ENCODE measurements at places on chromosomes 16 and 17. TPM values are rescaled to one million over a fixed set of nuclear protein-coding genes. Genes with fewer than 3 reads are reported as not detected.

DNA sequence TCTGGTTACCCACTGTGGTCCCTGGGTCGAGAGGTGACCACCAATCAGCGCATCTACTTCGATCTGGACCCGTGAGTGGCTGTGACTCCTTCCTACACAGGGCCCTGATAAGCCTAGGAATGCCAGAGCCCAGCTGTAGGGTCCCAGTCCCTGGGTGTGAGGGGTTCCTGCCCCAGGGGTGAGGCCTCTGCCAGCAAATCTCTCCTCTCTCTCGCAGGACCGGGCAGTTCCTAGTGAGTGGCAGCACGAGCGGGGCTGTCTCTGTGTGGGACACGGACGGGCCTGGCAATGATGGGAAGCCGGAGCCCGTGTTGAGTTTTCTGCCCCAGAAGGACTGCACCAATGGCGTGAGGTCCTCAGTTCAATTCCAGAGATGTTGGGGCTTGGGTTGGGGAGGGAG lies 2.2 kb upstream of the EFNB3 start:
- DNase-seq: no peak

RAD51C gene
- 10.0 TPM for total RNA-seq

- no peak for DNase-seq
Observed at GRCh38 chr17:50533720-50534148, 1.2 kb downstream of the EPN3 start.

DNA sequence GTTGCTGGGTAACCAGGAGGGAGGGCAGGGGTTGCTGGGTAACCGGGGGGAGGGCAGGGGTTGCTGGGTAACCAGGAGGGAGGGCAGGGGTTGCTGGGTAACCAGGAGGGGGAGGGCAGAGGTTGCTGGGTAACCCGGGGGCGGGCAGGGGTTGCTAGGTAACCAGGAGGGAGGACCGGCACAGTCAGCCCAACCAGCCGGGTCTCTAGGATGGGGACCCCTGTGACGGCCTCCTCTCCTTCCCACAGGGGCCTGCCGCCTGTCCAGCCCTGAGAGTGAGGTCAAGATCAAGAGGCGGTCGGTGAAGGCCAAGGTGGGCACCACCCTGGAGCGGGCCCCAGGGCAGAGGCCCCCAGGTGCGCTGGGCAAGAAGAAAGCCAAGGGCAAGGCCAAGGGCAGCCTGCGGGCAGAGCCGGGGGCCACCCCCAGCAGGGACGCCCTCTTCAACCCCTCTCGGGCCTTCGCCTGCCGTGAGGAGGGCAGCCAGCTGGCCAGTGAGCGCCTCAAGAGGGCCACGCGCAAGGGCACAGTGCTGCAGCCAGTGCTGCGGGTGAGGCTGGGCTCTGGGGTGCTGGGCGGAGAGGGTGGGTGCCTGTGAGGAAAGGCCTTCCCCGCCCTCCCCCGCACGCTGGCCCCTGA lies 54.6 kb downstream of the ACTG1 start:
- DNase-seq: no peak

DNA sequence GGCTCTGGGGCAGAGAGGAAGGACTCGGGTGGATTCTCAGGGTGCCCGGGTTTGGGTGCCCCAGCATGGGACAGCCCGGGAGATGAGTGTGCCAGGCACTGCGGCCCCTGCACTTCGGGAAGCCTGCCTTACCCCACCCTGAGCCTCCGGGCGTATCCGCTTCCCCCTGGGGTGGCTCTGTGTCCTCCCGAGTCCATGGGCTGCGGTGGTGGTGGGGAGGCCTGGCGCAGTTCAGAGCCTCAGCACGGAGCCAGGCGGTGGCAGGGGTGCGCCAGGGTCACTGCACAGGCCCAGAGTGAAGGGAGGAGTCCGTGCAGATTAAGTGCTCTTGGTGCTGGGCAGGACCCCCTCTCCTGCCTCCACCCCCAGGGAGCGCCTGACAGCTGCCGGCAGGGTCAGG lies 20.7 kb downstream of the MYBBP1A start:
- no peak for DNase-seq

DNA sequence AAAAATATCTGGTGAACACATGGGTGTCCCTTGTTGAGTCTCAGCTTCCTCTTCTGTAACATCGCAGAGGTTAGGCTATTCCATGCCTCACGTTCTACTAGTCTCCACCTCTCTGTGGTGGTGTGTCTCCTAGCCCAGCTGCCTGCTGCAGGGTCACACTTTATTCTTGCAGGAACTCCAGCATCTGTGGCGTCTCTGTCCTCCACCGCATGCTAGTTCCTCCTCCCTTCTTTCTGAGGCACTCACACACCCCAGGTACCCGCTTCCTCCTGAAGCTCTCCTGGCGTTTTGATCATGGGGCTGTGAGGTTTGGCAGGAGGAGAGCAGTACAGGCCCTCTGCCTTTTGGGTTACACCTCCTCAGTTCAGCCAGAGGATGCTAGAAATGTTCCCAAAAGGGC lies 9.9 kb upstream of the TEX2 start:
- no peak for DNase-seq

SDK2 gene
- total RNA-seq: 10.0 TPM

DDX28 gene
- total RNA-seq: 18.5 TPM

- no peak for DNase-seq
Observed at GRCh38 chr16:52652033-52652432, 105.1 kb upstream of the TOX3 start.

DNA sequence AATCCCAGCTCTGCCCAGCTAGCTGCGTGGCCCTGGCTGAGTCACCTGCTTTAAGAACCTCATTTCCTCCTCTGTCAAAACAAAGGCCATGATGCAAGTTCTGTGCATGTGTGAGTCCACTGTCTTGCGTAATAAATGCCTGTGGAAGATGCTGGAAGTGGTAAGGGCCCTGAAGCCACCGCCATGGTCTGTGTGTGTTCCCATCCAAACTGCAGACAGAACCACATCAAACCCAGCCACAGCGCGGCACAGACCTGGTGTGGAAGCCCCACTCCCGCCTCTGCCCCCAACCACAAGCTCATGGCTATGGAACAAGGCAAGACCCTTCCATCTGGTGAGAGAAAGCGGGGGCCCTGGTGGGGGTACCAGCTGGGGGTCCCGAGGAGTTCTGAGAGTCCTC lies 26.0 kb downstream of the NECAB2 start:
- DNase-seq: no peak

- DNase-seq: no peak
Observed at GRCh38 chr17:40727447-40728231, 24.1 kb upstream of the KRT24 start.

DNA sequence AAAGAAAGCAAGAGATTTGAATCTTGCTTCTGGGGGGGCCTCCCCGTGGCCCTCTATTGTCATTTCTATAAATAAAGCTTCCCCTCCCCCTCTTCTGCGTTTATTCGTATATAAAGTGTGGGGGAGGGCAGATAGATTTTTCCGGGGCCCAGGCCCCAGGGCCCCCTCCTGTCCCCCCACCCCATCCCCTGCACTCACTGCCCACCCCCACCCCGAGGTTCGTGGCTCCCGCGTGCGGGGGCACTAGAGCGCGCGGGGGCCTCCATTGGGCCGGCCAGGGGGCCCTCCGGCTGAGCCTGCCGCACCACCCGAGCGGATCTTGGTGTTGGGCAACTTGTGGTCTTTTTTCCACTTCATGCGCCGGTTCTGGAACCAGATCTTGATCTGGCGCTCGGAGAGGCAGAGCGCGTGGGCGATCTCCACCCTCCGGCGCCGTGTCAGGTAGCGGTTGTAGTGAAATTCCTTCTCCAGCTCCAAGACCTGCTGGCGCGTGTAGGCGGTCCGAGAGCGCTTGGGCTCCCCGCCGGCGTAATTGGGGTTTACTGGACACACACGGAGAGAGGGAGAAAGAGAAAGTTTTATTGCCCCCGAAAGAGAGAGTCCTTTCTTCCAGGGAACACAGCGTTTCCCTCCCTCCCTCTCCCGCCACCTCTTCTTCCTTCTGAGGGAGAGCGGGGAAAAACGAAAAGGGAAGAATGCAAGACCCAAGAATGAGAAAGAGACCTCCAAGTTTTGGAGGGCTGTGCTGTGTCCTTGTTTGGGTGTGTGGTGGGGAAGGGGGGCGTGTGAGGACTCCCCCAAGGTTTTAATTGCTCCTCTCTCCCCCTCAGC lies 1.5 kb downstream of the HOXB4 start:
- DNase-seq: no peak
